Posterior vena cava (tissue), 2 donors: ENCODE measurements at places on chromosomes 3 and 15. TPM values are rescaled to one million over a fixed set of nuclear protein-coding genes. Genes with fewer than 3 reads are reported as not detected.

The AGTR1 gene
- 8.9 TPM for total RNA-seq

The TRH gene
- 0.23 TPM for total RNA-seq

The ARIH2 gene
- 84.6 TPM for total RNA-seq

The GOLGA8J gene
- not detected for total RNA-seq

DNA sequence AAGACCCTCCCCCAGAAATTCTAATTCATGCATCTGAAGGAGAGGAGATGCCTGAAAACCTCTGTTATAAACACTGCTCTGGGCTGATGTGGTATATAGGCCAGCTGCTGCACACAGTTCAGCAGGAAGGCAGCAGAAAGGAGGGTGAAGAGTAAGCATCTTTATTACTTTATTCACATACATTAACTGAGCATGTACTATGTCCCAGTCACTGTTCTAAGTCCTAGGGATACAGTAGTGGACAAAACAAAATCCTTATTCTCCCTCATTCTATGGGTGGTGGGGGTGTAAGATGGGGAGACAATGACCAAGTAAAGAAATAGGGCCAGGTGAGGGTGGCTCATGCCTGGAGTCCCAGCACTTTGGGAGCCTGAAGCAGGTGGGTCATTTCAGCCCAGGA lies 17.8 kb upstream of the CHRNB4 start:
- DNase-seq: no peak
